Activated CD4-positive, alpha-beta T cell treated with anti-CD3 and anti-CD28 coated beads, Interleukin-2, amount 10 ng/mL, durations not matched to agents 7 days and 5 days (primary cell): ENCODE measurements at places on chromosomes 16 and 17. TPM values are rescaled to one million over a fixed set of nuclear protein-coding genes. Genes with fewer than 3 reads are reported as not detected.

MYH13 gene
- total RNA-seq = not detected

PSMB3 gene
- total RNA-seq = 294 TPM

PRMT7 gene
- total RNA-seq = 76.9 TPM

TBL3 gene
- 26.1 TPM for total RNA-seq

SEPTIN1 gene
- total RNA-seq = 413 TPM

ATP2A3 gene
- total RNA-seq = 294 TPM

CLEC10A gene
- total RNA-seq = not detected

ARHGDIG gene
- total RNA-seq = not detected

SULT1A1 gene
- 11.1 TPM for total RNA-seq

PPY gene
- total RNA-seq = not detected

SNAI3 gene
- total RNA-seq = 21.0 TPM

P3H4 gene
- 2.4 TPM for total RNA-seq

XAF1 gene
- 497 TPM for total RNA-seq

SYNGR2 gene
- total RNA-seq = 57.6 TPM

NAGS gene
- total RNA-seq = 0.75 TPM
